ENCODE measurements at places on chromosomes 13 and 19.

DNA sequence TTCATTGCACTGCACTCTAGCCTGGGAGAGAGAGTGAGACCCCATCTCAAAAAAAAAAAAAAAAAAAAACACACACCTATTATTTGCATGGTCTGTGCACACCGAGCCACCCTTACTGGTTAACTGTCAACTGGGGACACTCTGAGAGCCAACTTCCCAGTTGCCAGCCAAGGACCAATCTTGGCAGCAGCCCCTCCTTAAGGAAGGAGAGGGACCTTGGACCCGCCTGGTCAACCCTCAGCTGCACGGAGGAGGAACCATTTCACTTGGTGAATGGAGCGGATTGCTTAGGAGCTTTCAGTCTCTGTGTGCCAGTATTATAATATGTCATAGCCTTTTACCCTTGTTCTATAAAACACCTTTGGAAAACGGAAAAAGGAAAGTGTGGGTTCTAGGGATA lies 24.9 kb downstream of the MICOS13 start:
- DNase-seq = no peak

GRCh38 chr13:48874165-48874564 lies 101.5 kb upstream of the FNDC3A start:
- DNase-seq = no peak

GRCh38 chr19:35013820-35014754 lies 14.0 kb downstream of the GRAMD1A start:
- DNase-seq = peak; percentile 43

DNA sequence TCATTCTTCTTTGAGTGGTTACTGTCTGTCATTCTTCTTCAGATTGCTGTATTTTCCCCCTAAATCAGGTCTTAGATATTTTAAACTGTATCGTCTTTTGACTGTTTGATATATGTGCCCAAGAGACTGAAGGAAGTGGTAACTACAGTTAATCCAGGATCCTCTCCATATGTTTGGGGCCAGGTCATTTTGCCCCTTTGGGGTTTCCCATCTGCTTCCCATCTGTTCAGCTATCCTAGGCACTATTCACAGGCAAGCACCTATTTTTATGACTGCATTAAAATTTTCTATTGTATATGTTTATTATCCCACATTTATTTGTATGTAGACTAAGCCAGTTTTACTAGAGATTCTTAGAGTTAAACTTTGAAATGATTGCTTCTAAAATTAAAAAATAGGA lies 244.2 kb downstream of the PCCA start:
- no peak for DNase-seq

- DNase-seq = no peak
Measured at GRCh38 chr13:45737571-45738017, 35.5 kb downstream of the CBY2 start.

DNA sequence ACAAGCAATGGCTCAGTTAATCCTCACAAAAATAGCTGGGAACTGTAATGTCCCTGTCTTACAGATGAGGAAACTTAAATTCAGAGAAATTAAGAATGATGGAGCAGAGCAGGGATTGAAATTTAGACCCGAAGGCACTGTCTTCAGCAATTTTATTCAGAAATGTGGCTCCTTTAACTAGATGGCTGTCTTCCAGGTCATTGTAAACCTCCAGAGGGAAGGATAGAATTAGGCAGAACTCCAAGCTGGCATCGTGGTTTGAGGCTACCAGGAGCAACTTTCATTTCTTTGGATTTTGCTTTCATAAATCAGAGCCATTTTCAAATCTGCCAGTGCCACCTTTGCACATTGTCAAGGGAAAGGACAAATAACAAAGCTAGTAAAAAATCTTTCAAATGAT lies 339.0 kb downstream of the DCT start:
- DNase-seq = no peak

DNA sequence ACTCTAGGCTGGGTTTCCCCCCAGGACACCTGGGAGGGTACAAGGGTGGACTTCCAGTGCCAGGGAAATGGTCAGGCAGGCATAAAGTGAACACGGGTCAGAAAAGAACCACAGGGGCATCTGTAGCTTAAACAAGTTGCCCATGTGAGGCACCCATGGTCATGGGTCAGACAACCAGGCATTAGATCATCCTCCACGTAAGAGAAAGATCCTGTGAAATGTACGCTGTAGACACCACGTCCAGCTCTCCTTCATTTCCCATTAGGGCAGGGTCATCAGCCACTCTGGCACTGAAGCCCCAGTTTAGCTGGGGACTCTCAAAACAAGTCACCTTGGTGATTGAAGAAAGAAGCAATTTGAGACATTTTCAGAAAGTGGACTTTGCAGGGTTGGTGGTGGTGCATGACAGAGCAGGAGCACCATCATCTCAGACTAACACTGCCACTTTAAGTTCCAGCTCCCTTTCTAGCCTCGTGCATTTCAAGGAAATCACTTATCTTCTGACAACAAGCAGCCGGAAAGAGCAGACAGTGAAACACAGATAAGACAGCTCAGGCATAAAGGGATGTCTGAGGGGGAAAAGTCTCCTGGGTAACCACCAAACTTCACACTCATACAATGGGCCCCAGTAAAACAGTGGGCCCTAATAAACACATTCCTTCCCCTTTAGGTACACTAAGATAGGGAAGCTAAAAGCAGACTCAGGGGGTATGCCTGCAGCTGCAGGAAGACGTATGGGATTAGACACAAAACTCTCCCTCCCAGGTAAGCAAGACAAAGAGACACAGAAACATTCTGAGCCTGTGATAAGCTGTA lies 16.1 kb upstream of the SIGLEC6 start:
- no peak for DNase-seq

DNA sequence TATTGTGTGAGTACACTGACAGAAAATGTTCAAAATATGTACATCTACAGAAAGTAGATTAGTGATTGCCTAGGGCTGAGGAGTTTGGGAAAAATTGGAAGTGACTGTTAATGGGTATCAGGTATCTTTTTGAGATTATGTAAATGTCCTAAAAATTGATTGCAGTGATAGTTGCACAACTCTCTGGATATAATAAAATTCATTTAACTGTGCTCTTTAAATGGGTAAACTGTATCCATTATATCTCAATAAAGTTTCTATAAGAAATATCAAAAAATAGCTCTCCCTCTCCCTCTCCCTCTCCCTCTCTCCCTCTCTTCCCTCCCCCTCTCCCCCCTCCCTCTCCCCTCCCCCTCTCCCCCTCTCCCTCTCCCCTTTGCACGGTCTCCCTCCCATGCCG lies 9.4 kb upstream of the ZNF227 start:
- DNase-seq = no peak

DNA sequence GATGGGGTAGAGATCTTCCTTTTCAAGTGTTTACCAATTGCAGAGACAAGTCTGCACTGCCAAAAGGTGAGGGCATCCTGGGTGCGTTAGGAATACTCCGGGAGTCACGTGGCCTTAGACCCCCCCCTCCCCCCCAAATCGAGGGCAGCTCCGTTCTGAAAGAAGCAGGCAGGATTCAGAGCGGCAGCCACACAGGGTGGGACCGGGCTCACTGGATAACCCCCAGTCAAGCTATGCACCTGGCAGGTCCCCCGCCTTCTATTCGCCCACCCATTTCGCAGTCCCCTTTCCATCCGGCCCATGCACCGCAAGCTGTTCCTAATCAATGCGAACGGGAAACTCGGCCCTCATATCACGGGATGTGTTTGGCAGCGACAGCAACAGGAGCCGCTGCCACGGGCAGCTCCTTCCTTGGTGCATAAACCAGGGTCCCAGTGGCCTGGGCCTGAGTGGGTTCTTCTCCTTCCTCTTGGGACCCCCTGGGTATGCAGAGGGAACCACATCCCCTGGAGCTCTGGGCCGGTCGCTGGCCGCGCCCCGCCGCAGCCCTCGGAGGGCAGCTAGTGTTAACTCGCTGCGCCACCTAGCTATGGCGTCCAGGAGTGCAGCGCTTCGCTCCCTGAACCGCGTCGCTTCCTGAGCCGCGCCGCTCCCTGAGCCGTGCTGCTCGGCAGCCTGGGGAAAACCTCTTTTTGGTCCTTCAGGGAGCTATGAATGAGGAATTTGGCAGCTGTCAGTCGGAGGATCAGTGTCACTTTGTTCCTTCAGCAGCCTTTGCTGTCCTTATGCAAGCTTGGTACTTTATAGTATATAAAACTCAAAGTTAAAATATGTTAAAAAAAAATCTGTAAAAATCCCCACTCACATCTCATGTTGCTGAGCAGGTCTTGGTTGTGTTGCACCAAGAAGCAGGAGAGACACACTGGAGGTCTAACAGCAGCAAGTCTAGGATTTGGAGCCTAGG lies 41.4 kb downstream of the LYL1 start:
- DNase-seq = peak; percentile 51

- DNase-seq = no peak
Measured at GRCh38 chr19:13604902-13605586, 98.8 kb upstream of the CACNA1A start.

DNA sequence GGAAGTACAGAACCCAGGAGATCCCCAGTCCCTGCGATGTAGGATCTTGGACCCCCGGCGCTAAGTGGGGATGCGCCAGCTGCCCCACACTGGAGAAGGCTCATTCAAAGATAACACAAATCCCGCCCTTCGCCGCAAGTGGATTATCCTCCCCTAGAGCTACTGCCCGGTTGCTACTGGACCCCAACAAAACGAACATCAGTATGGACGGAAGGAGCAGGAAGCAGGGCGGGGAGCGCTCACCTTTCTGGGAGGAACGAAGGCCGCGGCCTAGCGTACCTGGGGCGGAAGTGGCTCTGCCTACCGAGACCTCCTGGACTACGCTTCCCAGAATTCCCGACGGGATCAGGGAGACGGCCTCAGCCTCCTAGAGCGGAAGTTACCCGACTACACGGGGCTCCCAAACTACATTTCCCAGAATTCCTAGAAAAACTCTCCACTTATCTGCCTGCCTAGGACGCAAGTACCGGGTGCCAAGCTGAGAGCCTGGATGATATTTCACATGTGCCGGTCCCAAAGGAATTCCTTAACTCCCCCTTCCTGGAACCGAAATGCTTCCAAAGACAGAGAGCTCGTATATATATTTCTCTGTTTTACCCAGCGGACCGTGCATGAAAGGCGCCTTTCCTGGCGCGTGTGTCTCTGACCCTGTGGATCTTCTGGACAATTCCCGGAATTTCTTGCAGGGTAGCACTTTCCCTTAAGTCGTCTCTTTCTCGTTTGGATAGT lies at the start of gene ZNF112:
TSS of gene ZNF112 (minus strand) at position 298 of the 729 bp plus-strand sequence. CDS start 16,141 bp downstream, outside the sequence.
- DNase-seq = no peak

GRCh38 chr19:28934631-28935030 lies 278.3 kb downstream of the UQCRFS1 start:
- no peak for DNase-seq

DNA sequence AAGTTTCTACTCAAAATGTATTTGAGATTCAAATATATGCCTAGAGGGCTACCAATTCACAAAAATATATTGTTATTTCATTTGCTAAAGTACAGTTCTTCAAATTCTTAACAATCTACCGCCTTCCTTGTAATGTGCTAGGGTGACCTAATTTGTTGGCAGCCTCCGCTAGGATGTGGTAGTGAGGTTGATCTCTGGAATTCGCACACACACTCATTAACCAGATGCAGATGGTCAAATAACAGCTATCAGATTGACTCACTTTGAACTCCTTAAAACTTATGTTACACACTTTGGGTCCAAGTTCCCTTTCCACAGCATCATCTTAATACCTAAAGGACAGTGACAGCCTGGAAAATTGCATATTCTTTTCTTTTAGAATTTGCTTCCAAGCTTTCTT lies 367.3 kb downstream of the DCT start:
- DNase-seq = no peak

DNA sequence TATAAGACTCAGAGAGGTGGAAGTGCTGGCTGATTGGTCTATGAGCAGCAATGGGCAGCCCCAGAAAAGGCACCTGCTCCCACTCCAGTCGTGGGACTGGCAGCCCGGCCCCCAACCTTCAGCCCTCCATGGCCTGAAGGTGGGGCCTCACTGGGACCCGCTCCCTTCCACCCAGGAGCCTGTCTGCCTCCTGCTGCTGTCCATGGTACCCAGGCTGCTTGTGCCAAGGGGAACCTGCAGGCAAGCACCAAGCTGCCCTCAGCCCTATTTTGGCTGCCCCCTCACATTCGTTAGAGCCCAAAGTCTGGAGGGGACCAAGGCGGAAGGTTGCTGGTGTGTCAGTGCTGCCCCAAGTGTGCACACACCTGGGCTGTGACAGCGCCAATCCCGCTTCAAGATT lies 2304.9 kb downstream of the PCDH9 start:
- DNase-seq = no peak

DNA sequence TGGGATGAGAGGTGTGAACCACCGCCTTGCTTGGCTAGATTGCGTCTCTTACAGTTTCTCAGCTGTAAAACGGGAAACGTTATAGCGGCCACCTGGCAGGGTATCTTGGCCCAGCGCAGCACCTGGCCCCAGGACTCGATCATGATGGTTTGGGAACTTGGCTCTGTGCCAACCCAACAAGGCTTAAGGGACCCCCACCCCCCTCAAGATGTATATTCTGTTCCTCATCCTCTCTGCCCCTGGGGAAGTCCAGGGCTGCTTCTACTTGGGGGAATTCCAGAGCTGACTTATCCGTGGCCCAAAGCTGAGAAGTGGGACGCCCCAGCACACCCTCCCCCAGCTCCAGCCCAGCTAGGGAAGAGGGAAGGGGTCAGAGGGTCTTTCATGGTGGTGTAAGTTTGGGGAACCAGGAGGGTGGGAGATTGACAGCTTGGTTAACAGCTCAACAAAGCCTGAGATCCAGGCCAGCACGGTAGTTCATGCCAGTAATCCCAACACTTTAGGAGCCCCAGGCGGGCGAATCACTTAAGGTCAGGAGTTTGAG lies 695 bp downstream of the ICAM1 start:
- no peak for DNase-seq

GRCh38 chr13:98156259-98156658 lies 13.4 kb downstream of the FARP1 start:
- DNase-seq = no peak

GRCh38 chr13:112132142-112132541 lies 65.2 kb downstream of the SOX1 start:
- no peak for DNase-seq

DNA sequence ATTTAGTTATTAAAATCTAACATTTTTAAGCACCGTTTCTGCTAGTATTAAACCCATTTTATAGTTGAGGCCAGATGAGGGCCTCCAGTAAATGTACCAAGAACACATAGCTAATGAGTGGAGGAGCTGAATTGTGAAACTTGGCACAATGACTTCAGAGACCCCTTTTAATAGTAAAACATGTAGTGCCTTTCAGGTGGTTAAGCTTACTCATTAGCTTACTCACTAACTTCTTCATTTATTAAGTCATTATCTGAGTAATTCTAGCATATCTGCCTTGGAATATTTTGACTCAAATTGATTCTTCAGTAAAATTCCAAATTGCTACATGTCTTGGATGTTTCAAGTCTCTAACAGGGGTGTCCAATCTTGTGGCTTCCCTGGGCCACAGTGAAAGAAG lies 735.2 kb downstream of the LIG4 start:
- DNase-seq = no peak

DNA sequence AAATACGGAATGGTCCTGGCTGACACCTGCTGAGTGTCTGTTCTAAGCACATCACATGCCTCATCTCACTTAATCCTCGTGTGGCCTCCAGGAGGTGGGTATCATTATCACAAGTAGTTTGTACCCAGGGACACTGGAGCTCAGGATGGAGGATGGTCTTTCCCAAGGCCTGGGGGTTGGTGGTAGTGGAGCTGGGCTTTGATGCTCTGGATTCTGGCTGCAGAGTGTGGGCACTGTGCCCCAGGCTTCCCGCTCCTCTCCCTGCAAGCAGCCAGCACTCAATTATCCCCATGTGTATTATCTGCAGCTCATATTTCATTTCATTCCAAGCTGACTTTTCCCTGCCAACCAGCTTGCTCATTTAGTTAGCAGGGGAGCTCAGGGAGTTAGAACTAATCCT lies 52.1 kb downstream of the SIAH3 start:
- DNase-seq = no peak

GRCh38 chr19:46998445-46999125 lies 21.1 kb upstream of the NPAS1 start:
- DNase-seq = no peak
